ENCODE measurements at places on chromosomes 13 and 19. TPM values are rescaled to one million over a fixed set of nuclear protein-coding genes. Genes with fewer than 3 reads are reported as not detected.

DNA sequence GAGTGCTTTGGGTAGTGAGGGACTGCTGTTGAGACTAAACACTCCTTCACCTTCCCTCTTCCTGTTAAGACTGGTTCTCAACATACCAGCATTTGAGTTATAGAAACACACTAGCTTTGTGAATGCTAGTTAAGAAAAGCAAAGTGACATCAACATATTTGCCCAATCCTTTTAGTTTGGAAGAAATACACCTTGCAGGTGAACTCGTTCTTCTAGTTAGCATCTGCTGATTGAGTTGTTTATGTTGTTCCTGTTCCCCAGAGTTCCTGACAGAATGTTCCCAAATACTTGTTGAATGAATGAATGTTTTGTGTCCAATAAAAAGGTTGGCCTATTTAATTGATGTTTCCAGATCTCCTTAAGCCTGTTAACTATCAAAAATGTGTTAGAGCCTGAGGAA, 7.1 kb downstream of the LMO7 start:
- no peak for DNase-seq

DNA sequence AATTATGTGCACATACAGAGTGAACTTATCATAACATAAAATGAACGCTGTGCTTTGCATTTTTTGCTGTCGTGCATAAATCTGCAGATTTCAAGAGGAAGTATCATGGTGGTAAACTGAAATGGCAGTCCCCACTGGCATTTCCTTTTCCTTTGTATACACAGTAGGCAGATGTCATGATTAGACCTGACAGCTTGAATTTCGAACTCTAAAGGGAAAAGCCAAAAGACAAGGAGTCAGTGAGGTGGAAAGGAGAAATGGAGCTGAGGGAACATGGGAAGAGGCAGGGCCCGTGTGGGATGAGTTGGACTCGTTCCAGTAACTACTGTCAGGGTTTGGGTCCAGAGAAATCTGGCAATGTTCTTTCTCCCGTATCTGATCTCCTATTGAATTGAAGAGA, 454.1 kb upstream of the SGCG start:
- DNase-seq = no peak

- DNase-seq = peak; percentile 27
Observed at GRCh38 chr19:23070353-23071146, 46.3 kb upstream of the ZNF730 start.

DNA sequence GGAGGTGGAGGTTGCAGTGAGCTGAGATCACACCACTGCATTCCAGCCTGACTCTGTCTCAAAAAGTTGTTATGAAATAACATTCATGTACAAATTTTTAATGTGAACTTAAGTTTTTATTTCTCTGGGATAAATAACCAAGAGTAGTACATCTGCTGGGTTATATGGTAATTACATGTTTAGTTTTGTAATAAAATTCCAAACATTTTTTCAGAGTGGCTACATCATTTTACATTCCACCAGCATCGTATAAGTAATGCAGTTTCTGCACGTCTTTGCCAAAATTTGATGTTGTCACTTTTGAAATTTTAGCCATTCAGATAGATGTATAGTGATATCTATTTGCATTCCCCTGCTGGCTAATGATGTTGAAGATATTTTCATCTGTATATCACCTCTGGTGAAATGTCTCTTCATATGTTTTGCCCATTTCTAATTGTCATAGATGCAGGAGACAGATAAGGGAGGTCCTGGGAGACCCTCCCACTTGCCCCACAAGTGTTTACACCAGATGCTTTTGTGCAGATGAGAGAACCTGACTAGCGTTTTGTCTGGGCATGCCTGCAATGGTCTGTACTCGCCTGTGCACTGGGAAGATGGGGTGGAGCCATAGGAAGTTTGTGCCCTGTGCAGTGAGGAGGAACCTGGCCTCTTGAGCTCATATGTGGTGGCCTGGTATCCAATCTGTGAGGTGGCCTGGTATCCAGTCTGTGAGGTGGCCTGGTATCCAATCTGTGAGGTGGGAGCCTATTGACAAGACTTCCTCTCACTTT, 12.7 kb upstream of the KBTBD6 start:
- no peak for DNase-seq

Gene SMIM44
- total RNA-seq = not detected

Gene EDDM13
- not detected for total RNA-seq

Gene IGSF23
- total RNA-seq = not detected

Gene ZNF135
- total RNA-seq = 11.8 TPM
